ENCODE measurements at places on chromosomes 16 and 17.

DNA sequence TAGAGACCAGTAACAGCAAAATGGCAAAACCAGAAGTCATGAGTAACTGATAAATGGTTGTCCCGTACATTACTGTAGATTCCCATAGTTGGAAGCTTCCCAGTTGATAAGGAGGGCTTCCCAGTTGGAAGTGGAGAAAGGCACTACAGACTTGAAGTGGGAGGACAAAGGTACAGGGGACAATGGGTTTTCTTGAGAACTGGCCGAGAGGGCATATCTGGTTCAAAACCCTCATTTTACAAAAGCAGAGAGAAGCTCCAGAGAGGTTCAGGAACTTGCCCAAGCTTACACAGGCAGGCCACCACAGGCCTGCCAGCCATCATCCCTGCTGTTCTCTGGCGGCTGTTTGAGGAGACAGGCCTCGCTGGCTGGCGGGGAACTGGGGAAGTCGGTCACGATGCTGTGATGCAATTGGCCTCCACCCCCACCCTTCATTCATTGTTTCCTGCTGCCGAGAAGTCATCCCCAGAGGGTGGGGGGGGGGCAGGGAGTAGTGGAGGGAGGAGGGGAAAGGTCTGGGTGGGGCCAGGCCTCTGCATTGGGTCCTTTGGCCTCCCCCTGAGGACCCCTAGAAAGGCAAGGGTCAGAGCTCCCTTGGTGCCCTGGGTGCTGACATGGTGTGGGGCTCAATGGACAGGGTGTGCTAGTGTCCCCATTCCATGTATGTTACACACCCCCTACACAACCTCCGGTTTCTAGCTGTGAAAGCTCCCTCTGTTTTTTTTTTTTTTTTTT, 3.0 kb downstream of the UBALD2 start:
- no peak for DNase-seq

- DNase-seq: no peak
Measured at GRCh38 chr17:80126449-80126715, 20.5 kb downstream of the EIF4A3 start.

- no peak for DNase-seq
Measured at GRCh38 chr16:15900901-15901500, 12.6 kb upstream of the CEP20 start.

DNA sequence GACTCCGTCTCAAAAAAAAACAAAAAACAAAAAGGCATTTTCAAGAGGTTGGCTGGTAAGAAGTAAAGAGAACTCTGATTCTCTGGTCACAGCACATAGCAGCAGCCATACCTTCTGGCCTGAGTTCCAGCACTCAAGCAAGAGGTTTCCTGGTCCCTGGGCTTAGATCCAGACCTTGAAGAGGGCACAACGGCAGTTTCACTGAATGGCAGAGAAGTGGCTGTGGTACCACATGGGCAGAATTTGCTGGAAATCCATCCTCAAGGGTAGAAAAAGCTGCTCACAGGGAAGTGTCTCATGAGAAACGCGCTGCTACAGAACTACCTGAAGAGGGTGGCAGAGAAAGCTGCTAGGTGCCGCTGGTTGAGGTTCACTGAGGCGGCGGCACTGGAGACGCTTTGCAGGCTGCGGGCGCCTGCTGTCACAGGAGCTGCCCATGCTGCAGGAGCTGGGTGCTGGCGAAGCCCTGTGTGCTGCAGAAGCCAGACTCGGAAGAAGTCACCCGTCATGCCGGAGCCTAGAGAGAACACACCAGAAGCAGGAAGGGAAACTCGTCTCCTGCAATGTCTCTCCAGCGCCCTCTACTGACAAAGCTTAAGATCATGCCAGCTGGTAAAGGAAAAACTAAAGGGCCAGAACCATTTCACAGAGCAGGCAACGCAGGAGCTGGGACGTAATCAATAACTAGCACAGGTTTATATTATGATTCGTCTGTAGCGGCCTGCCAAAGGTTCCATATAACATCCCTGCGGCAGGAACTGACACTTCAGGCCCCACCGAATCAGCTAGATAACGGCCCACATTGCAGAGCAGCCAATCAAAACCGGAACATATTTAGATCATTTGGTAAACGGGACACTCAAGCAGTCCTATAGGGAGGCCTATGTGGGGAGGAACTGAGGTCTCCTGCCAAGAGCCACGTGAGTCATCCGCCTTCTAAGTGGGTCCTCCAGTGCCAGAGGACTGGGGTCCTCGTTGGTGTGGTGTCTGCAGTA, 5.4 kb upstream of the ZNF213 start:
- DNase-seq: peak; percentile 64

- DNase-seq: peak; percentile 73
Measured at GRCh38 chr17:1574697-1575471, 12.3 kb upstream of the PITPNA start.

Data from NCI-H1105 treated with DMSO at 0.1 percent for 48 hours (cell line).